ENCODE measurements at places on chromosomes 2 and 18. TPM values are rescaled to one million over a fixed set of nuclear protein-coding genes. Genes with fewer than 3 reads are reported as not detected.

The SERPINB13 gene
- total RNA-seq = 48.0 TPM

The PROKR1 gene
- not detected for total RNA-seq

The FAM237A gene
- not detected for total RNA-seq

The DNPEP gene
- total RNA-seq = 50.8 TPM

The POTEJ gene
- not detected for total RNA-seq

The CHRND gene
- not detected for total RNA-seq

The CSRNP3 gene
- total RNA-seq = 0.26 TPM

The PPP1R1C gene
- total RNA-seq = 2.1 TPM

The DHRS9 gene
- total RNA-seq = 19.1 TPM

The KIAA2012 gene
- not detected for total RNA-seq

The SKOR2 gene
- total RNA-seq = not detected

The ALPP gene
- total RNA-seq = not detected

The CD207 gene
- total RNA-seq = not detected

The C2orf78 gene
- total RNA-seq = not detected

The ADAM23 gene
- 0.13 TPM for total RNA-seq

The ERICH2 gene
- total RNA-seq = 4.7 TPM

The AMER3 gene
- total RNA-seq = under 0.01 TPM

The GKN2 gene
- not detected for total RNA-seq

The BOK gene
- total RNA-seq = 19.5 TPM

The GYPC gene
- 0.51 TPM for total RNA-seq

The EFEMP1 gene
- total RNA-seq = 227 TPM

The DLGAP1 gene
- 0.26 TPM for total RNA-seq

The TRPM8 gene
- not detected for total RNA-seq

The MC4R gene
- under 0.01 TPM for total RNA-seq

The SPHKAP gene
- not detected for total RNA-seq

The VIT gene
- not detected for total RNA-seq

The IKZF2 gene
- total RNA-seq = 27.4 TPM

The SATB2 gene
- total RNA-seq = 1.6 TPM

The LRRFIP1 gene
- total RNA-seq = 183 TPM

The CCBE1 gene
- total RNA-seq = 1.6 TPM

The GPR39 gene
- 7.1 TPM for total RNA-seq

The C2orf66 gene
- under 0.01 TPM for total RNA-seq

The TWSG1 gene
- 25.8 TPM for total RNA-seq

The COL4A4 gene
- total RNA-seq = 0.13 TPM

The CRYGD gene
- total RNA-seq = not detected

The NEURL3 gene
- not detected for total RNA-seq

The THSD7B gene
- total RNA-seq = not detected

The CHRNG gene
- not detected for total RNA-seq

The DARS1 gene
- 106 TPM for total RNA-seq

The HJURP gene
- total RNA-seq = under 0.01 TPM

The RAB17 gene
- total RNA-seq = 2.4 TPM

The LYG1 gene
- 0.77 TPM for total RNA-seq

The ARHGEF33 gene
- total RNA-seq = 0.38 TPM

The REG3G gene
- total RNA-seq = not detected

The UGT1A9 gene
- total RNA-seq = not detected

The LRRC30 gene
- not detected for total RNA-seq

The NEU4 gene
- total RNA-seq = not detected

The MTERF4 gene
- 35.5 TPM for total RNA-seq

The NXPH2 gene
- not detected for total RNA-seq

The DNMT3A gene
- 12.9 TPM for total RNA-seq

The TFCP2L1 gene
- 5.5 TPM for total RNA-seq

The LYG2 gene
- not detected for total RNA-seq

The CRYBA2 gene
- total RNA-seq = not detected

The SPC25 gene
- 0.13 TPM for total RNA-seq

The LIPG gene
- total RNA-seq = 9.5 TPM

The PIEZO2 gene
- total RNA-seq = under 0.01 TPM

The POTEF gene
- total RNA-seq = not detected

The SH3BP4 gene
- 24.6 TPM for total RNA-seq

The TM4SF20 gene
- total RNA-seq = not detected

The CBLN2 gene
- not detected for total RNA-seq
